ENCODE measurements at places on chromosomes 16 and 17.
A peak's percentile ranks its signal among the peaks of the same experiment; 100 is the strongest.

GRCh38 chr16:64580558-64580957 is 541.3 kb downstream of the CDH11 start:
- DNase-seq: no peak

GRCh38 chr16:57238682-57239081 is 6.4 kb upstream of the ARL2BP start:
- no peak for DNase-seq

DNA sequence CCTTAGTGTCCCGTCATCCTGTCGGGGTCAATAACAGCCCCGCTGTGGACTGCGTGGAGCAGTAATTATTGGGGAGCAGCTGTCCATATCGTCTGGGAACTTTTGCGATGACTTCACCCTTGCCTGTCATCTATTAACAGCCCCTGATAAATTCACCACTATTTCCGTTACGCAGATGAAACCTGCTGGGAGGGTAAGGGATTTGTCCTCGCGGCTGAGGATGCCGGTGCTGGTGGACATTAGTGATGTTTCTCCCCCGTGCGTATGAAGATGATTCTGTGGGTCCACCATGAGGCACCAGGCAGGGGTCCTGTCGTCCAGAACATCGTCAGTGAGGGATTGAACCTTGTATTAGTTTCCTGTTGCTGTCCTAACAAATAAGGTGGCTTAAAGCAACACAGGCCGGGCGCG is 1.0 kb downstream of the FLYWCH2 start:
- DNase-seq: no peak

- no peak for DNase-seq
Measured at GRCh38 chr16:85657267-85657650, 31.5 kb downstream of the GINS2 start.

GRCh38 chr16:8588682-8589056 is 1.6 kb downstream of the TMEM114 start:
- DNase-seq: no peak

- no peak for DNase-seq
Measured at GRCh38 chr17:77677211-77677610, 281.3 kb upstream of the TNRC6C start.

DNA sequence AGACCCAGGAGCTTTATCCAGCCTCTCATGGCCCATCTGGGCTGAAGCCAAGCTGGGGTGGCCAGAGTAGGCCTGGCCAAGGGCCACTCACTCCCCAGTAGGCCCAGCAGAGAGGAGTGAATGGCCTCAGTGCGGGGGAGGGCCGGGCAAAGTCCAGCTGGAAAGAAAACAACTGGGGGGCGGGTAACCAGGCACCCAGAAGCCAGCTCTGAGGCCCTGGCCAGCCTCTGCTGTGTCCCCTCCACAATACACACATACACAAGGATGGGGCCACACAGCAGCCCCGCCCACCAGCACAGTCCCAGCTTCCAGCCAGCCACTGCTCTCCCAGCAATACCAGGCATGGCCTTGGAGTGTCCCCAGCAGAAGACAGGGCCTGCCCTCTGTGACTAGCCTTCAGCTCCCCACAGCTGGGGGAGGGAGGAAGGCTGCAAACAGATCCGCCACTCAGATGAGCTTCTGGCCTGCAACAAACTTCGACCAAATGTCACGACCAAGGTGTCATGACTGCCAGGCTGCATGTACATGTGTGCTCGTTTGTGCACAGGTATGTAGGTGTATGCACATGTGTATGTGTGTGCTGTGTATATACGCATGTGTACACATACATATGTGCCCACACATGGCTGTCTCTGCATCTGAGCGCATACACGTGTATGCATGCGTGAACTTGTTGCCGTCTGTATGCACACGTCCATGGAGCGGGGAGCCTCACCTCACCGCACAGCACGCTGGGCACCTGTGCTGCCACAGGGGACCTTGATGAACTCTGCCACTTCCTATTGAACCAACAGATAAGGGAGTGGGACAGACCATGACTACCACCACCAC is 5.0 kb downstream of the CARHSP1 start:
- no peak for DNase-seq

GRCh38 chr17:19365833-19366636 is 3.5 kb upstream of the B9D1 start:
- no peak for DNase-seq

DNA sequence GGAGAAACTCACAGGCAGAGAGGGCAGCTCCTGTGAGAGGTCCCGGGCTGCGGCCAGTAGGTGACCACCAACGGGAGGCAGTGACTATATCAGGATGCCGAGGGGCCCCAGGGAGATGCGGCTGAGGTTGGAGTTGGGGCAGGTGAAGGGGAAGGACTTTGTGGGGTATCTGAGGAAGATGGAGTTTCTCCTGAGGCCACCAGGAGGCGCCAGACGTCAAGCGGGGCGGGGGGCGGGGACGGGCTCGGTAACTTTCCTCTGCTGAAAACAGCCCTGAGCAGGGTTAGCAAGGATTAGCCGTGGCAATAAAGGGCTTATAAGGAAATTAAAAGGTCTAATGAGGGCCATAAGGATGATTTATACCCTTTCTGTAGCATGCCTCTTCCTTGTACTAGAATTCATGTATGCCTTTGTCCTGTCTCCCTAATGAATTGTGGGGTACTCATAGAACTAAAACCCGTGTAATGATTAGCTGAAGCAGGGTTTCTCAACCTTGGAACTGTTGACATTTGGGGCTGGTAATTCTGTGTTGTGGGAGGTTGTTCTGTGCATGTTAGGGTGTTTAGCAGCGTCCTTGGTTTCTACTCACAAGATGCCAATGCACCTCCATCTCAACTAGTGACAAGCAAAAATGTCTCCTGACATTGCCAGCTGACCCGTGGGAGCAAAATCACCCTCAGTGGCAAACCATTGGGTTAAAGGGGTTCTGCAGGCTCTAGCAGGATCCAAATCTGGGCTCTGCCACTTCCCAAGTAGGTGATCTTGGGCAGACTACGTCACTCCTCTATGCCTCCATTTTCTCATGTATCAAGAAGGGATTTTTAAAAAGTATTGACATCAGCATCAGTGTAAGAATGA is 74.8 kb upstream of the GRIN2A start:
- DNase-seq: peak; percentile 55

DNA sequence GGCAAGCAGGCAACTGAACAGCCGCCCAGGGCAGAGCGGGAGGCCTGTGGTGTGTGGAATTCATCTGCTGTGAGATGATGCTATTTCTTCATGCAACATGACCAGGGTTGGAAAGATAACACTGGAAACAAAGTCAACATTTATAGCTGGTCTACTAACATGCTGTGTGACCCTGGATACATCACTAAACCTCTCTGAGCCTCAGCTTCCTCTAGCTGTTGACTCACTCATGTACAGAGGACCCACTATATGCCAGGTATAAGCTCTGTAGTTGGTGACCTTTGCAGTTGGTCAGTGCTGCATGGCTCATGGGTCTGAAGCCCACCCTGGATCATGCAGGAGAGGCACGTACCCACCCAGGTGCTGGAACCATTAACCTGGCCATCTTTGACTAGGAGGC is 180.9 kb downstream of the ZNF423 start:
- DNase-seq: no peak
